NCI-H226 (cell line): ENCODE measurements at places on chromosomes 2 and 18.

- DNase-seq, result no peak
Observed at GRCh38 chr2:100104718-100105677, 37.4 kb downstream of the AFF3 start.

GRCh38 chr2:42967959-42968674 lies 175.7 kb upstream of the HAAO start:
- DNase-seq, result no peak

DNA sequence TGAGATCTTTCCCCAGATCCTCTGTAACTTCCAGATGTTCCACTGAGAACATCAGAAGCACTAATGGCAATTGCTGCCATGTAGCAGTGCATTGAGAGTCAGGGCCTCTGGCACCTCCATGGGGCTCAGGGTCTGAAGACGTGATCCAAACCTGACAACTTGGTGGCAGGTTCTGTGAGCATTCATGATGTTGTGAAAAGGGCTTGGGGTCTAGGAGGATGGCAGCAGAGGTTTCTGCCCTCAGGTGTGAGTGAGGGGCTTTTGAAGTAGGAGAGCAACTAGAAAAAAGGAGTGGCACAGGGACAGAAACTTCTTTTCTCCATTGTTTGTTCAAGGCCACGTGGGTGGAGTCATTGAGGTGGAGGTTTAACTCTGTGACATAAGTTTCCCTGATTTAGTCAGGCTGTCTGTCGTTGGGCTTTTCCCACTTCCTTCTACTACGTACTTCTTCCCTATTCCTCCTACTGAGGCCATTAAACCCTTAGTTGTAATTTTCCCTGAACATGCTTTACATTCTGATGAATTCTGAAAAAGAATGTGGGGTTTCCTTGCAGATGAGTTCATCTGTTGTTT lies 13.1 kb downstream of the CFLAR start:
- peak; percentile 56 for DNase-seq

DNA sequence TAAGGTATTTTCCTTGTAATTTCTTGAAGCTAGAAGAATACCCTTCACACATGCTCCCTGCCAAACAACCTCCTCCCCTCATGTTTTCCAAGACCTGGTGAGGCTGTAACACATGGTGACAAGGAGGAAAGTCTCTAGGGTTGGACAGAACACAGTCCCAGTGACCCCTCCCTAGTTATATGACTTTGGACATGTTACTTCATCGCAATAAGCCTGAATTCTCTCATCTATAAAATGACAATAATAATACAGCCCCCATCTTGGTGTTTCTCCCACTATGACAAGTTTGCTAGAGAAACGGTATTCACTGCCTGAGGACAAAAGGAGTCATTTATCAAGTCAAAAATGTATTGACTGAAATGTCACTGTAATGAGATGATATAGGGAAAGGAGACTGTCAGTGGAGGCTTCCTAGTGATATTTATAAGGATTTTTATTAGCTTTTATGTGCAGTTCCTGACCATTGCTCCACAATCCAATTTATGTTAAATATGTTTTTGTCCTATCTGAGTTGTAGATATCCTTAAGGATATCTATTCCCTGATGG lies 464.4 kb downstream of the SUCLG1 start:
- no peak for DNase-seq

DNA sequence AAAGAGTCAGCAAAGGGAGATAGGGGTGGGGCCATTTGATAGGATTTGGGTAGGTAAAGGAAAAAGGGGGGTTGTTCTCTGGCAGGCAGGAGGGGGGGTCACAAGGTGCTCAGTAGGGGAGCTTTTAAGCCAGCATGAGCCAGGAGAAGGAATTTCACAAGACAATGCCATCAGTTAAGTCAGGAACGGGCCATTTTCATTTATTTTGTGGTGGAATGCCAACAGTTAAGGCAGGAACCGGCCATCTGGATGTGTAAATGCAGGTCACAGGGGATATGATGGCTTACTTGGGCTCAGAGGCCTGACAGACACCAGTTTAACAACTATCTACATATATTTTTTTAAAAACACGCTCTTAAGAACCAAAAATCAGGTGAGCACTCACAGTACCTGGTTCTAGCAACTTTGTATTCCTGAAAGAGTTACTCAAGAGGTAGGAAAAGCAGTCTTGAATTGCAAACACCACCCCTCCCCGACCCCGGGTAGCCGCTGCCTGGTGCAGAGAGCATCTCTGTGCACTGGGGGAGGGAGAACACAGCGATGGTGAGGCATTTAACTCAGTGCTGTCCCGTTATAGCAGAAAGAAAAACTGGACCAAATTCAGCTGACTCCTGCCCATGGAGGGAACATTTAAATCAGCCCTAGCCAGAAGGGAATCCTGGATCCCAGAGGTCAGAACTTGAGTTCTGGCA lies 414.5 kb upstream of the KLHL29 start:
- DNase-seq, result no peak

- DNase-seq, result peak; percentile 4
Observed at GRCh38 chr2:45585267-45585861, 25.7 kb downstream of the SRBD1 start.

GRCh38 chr2:149586063-149586462 lies 1.5 kb downstream of the MMADHC start:
- DNase-seq, result no peak

GRCh38 chr2:222688917-222689316 lies 17.5 kb downstream of the MOGAT1 start:
- no peak for DNase-seq

DNA sequence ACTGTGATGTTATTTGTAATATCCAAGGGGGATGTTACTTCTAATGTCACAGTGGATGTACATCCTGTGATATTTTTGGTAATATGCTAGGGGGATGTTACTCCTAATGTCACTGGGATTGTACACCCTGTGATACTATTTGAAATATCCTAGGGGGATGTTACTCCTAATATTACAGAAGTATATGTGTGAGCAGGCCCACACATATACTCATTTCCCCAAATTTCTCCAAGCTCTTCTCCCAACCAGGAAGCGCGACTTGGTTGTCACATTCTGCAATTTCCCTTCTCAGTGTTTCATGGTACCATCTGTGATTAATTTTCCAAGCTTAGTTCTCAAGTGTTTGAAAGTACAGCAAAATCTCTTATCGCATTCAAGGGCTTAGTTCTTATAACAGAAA lies 29.5 kb upstream of the CHN1 start:
- DNase-seq, result no peak

GRCh38 chr18:34959211-34959829 lies 81.9 kb upstream of the MAPRE2 start:
- DNase-seq, result no peak

DNA sequence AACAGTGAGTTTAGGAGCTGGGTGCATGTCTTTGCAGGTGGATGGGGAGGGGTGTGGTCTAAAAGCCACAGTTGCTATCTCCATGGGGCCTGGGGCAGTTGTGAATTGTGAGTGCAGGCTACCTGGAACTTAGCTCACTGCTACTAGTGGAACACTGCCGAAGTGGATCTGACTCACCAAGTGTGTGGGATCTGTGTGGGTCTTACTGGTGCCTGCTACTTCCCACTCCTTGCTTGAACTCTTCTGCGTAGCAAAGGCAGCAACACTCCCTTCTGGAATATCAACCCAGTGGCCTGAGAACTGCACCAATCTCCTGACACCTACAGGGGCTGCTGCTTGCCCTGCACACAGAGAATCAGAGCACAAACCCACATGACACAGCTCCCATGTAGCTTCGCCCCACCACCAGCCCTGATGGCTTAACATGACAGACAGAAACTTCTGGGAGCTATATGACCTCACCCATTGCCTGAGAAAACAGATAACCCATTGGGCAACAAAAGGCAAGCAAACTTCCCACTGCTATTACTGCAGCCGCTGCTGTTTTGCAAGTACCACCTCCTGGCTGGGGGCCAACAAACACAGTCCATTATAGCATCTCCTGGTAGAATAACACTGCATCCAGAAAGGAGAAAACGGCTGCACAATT lies 455.1 kb upstream of the DDX18 start:
- DNase-seq, result no peak

GRCh38 chr2:206494061-206494460 lies 50.7 kb downstream of the ADAM23 start:
- no peak for DNase-seq

DNA sequence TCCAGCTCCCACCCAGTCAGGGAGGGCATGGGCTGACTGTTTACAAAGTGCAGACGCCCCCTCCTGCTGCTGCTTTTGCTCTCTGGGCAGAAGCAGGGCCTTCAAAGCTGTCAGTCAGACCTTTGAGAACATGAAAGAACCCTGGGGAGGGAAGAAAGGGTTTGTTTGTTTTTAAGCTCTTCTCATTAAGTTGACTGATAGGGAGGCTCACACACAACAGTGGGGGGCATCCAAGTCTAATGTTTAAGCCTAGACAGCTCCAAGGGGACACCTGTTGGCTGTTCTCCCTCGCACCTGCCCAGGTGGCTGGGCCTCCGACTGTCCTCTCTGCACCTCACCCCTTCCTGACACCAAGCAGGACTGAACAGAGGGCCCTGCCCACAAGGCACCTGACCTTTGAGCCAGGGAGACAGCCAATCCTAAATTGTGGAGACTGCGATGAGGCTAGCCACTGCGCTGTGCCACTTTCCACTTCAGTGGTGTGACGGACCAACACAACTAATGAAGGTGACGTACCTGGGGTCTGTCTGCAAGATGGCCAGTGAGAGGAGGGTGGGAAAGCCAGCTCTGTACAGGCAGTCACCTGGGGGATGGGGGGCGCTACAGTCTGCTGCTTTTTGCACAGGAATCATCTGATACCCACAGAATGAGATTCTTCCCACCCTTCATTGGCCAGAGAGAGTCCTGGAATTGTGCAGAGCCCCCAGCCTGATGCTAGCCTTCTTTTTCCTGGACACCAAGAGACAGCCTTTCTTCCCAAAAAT lies 16.3 kb downstream of the ST6GAL2 start:
- DNase-seq, result no peak

GRCh38 chr2:234308813-234309195 lies 188.1 kb downstream of the ARL4C start:
- no peak for DNase-seq

GRCh38 chr2:164843346-164843911 lies 1.8 kb upstream of the COBLL1 start:
- peak; percentile 39 for DNase-seq

- DNase-seq, result peak; percentile 76
Observed at GRCh38 chr2:221444106-221444505, 128.0 kb downstream of the EPHA4 start.

GRCh38 chr2:129766374-129766993 lies 213.0 kb upstream of the RAB6C start:
- DNase-seq, result no peak

GRCh38 chr2:108934583-108935245 lies 54.3 kb downstream of the EDAR start:
- DNase-seq, result no peak

GRCh38 chr18:24187689-24188088 lies 48.8 kb downstream of the CABYR start:
- DNase-seq, result no peak

DNA sequence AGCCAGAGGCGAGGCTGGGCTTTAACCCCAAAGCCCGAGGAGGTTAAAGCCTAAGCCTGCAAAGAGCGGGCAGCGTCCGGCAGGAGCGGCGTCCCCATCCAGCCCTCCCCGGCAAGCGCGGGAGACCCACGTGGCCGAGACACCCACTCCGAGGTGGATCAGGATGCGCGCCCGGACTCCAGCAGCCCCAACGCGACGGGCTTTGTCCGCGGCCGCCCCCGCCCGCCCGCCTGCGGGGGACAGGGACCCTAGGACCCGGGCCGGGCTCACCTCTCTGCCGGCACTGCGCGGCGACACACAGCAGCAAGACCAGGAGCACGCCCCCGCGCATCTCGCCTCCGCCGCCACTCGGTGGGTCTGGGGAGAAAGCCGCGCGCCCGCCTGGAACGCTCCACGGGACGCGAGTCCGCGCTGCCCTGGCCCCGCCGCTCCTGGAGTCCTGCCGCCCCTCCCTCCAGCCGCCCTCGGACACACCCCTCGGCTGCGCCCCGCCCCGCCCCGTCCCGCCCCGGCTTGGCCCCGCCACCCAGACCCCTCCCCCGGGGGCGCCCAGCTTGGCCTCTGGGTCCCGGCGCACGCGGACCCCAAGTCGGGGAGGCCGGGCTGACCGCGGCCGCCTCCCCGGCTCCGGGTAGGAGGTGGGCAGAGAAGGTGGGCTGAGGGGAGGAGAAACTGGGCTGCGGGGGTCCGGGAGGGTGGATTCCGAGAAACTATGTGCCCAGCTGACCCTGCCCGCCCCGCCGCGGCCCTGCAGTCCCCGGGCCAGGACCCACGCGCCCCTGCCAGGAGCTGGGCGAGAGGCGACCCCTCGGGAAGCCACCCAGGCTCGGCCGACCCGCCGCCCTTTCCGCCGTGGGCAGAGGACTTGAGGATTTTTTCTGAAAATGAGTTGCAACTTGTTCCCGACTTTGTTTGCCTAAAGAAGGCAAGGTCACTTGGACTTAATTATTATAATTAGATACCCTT lies at the start of gene LAMA1:
TSS of gene LAMA1 (minus strand) at position 408 of the 966 bp plus-strand sequence. CDS start at position 331, 77 bp downstream.
- peak; percentile 31 for DNase-seq

DNA sequence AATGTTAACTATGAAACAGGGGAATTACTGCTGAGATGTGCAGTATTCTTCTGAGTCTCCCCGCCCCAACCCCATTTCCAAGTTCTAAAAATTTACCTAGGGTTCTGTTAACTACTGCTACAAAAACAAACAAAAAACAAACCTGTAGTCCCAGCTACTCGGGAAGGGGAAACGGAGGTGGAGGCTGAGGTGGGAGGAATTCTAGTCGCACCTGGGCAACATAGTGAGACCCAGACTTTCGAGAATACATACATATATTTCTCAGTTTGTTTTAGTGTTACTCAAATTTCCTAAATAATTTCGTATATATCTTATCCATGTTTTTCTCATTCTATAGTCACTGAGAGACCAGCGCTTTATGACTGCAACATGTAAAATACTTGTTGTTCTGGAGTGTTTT lies 989 bp downstream of the STAM2 start:
- no peak for DNase-seq

- DNase-seq, result no peak
Observed at GRCh38 chr2:121906170-121906569, 150.7 kb downstream of the TSN start.

DNA sequence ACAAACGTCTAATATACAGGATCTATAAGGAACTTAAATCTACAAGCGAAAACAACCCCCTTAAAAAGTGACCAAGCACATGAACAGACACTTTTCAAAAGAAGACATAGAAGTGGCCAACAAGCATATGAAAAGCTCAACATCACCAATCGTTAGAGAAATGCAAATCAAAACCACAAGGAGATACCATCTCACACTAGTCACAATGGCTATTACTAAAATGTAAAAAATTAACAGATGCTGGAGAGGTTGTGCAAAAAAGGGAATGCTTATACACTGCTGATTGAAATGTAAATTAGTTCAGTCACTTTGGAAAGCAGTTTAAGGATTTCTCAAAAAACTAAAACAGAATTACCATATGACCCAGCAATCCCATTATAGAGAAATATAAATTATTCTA lies 1148.5 kb upstream of the FAM98A start:
- no peak for DNase-seq

- peak; percentile 77 for DNase-seq
Observed at GRCh38 chr2:72915907-72916742, 1.2 kb upstream of the EMX1 start.

DNA sequence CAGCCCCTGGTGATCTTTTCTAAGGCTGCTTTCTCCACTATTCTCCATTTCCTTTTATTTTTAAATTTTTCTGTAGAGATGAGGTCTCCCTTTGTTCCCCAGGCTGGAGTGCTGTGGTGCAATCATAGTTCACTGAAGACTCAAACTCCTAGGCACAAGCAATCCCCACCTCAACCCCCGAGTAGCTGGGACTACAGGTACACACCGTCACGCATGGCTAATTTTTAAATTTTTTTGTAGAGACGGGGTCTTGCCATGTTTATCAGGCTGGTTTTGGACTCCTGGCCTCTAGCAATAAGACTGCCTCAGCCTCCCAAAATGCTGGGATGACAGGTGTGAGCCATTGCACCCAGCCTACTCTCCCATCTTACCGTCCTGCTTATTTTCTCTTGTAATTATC lies 22.7 kb upstream of the LPIN2 start:
- DNase-seq, result no peak

GRCh38 chr18:23890589-23890988 lies 124.0 kb upstream of the TTC39C start:
- peak; percentile 34 for DNase-seq
